Urinary bladder (tissue), 4 donors: ENCODE measurements at places on chromosomes 6 and 20.

- no peak for DNase-seq
These were observed 157.9 kb downstream of the OGFRL1 start for GRCh38 chr6:71446470-71446869.

GRCh38 chr20:38152621-38153221 lies 12.3 kb downstream of the TGM2 start:
- DNase-seq: no peak

GRCh38 chr6:107565165-107565723 lies 75.3 kb downstream of the SOBP start:
- DNase-seq: no peak

GRCh38 chr6:41711323-41712038 lies 23.9 kb downstream of the TFEB start:
- DNase-seq: no peak

DNA sequence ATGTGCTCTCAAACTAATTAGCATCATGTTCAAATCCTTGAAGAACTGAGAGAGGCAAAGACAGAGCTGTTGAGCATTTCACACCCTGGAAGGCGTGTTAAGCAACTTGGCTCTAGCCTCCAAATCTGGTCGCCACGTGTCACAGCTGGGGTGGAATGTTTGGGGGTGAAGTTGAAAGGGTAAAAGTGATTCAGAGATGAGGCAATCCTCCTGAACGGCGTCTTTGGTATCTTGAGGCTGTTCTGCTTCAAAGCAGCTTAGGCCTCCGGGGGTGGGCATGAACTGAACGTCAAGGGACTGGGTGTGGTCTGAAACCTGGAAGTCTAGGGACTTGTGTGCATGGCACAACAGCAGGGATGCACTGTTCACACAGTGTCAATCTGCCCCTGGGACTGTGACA lies 62.3 kb downstream of the TRAM2 start:
- no peak for DNase-seq

DNA sequence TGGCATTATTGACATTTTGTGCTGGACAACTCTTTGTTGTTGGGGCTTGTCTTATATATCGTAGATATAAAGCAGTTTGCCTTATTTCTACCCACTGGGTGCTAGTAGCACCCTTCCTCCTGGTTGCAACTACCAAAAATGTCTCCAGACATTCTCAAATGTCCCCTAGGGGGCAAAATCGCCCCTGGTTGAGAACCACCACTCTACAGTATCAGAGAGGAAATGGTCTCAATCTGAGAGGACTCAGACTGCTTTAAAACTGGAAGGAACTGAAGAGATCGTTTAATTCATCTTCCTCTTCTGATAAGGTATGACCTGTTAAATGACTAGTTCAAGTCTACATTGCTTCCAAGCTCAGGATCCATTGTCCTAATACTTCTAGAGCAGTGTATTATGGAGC lies 14.9 kb downstream of the SH3BGRL2 start:
- DNase-seq: no peak

GRCh38 chr6:142975365-142975764 lies 30.4 kb upstream of the HIVEP2 start:
- DNase-seq: no peak

- DNase-seq: no peak
These were observed 49.5 kb downstream of the EPB41L2 start for GRCh38 chr6:131013495-131013894.

- no peak for DNase-seq
These were observed 52.7 kb downstream of the LYRM4 start for GRCh38 chr6:5208057-5208456.

DNA sequence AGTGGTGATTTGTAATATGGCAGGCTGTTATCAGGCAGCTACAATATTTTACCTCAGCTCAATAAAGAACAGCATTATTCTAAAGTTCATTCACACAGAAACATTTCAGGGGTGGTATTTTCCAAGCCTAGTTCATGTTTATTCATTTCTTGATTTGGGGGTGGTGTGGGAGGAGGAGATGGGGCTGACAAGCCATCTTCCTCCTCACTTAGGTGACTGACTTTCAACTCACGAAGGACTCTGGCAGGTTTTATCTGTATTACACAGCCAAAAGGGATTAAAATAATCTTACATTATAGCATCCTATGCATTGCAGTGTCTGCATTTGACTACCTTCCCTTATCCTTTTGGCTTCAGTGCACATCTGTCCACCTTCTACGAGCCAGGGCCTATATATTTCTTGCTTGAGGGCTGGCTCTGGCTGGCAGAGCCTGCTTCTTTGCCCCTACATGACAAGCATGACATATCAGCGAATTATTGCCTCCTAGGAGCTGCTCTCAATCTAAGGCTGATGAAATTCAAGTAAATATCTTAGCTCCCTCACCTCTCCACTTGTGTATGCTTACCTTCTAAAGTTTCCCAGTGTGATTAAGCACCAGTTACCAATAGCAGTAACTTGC lies 20.0 kb downstream of the KHDRBS2 start:
- DNase-seq: no peak

DNA sequence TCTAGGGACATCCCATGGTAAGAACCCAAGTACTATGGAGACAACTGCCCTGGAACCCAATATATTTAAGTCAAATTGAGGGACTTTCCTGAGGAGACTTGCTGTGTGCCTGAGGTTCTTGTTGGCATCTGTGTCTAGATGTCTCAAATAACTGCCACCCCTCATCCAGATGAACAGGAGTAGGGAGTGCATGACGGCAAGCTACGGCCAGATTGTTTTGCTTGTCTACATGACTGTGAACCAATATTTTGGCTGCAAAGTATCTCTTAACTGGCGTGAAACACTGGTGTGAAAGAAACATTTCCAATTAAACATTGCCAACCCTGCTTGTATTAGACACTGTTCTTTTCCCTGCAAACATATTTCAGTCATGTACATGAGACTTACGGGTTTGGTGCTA lies 52.4 kb upstream of the SIM1 start:
- DNase-seq: no peak

- DNase-seq: no peak
These were observed 77.3 kb downstream of the PLCG1 start for GRCh38 chr20:41214666-41215065.

- DNase-seq: no peak
These were observed 14.9 kb upstream of the MAPRE1 start for GRCh38 chr20:32804817-32805216.

GRCh38 chr6:20569000-20569610 lies 34.8 kb downstream of the CDKAL1 start:
- no peak for DNase-seq

DNA sequence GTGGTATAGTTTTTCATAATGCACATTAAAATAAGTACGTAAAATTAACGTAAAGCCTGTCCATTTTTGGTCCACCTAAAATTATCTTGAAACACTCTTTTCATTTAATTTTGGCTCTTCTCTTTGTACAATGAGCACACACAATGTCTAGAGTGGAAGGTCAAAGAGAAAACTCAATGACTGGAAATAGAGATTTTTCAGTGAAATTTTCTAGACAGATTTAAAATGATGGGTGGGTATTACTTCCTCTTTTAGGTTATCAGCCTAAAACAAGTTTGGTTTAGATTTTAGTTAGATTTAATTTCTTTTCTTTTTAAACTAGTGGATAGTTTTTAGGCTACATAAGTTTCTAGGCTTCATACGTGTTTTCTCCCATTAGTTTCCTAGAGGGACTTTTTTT lies 24.9 kb downstream of the DSE start:
- DNase-seq: no peak

GRCh38 chr20:37071481-37071911 lies 24.3 kb downstream of the RBL1 start:
- DNase-seq: no peak

GRCh38 chr20:3371754-3372153 lies 35.7 kb downstream of the DNAAF9 start:
- no peak for DNase-seq

GRCh38 chr20:33563788-33564187 lies 73.9 kb downstream of the CBFA2T2 start:
- DNase-seq: no peak

GRCh38 chr6:82364087-82365015 lies 734 bp downstream of the TPBG start:
- no peak for DNase-seq

- no peak for DNase-seq
These were observed 1.3 kb downstream of the ABHD16A start for GRCh38 chr6:31701666-31702404.

DNA sequence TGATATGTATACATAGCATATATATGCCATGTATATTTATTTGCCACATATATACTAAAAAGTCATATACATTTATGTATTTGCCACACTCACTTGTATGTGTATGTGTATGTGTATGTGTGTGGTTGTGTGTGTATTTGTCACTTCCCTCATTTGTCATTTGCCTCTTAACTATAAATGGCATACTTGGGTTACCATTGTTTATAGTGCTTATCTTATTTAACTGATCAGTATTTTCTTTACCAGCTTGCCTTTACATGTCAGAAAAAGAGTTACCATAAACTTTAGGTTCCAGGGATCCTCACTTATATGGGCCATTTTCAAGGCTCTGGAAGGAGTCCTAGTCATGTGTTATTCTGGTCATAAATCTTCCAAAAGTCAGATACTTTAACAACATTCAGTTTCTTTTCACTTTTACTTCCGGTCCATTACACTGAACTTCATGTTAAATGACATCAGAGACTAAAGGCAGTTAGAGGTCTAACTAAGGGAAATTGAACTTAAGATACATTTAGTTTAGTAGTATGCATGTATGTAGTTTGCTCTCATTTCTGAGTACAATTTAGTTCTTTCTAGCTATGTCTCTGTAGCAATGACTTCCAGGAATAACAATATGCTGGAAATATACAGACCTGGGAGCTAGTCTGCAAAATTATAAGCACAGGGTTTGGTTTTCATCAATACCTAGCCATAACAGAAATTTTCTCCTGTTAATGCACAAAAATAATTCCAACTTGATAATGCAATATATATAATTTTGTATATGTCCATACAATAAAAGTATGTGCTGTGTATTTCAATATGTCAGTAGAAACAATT lies 33.7 kb upstream of the HIVEP1 start:
- DNase-seq: peak; percentile 26

- no peak for DNase-seq
These were observed 85.7 kb downstream of the DST start for GRCh38 chr6:56556751-56557540.

GRCh38 chr6:36807143-36807542 lies 32.1 kb downstream of the CPNE5 start:
- no peak for DNase-seq

DNA sequence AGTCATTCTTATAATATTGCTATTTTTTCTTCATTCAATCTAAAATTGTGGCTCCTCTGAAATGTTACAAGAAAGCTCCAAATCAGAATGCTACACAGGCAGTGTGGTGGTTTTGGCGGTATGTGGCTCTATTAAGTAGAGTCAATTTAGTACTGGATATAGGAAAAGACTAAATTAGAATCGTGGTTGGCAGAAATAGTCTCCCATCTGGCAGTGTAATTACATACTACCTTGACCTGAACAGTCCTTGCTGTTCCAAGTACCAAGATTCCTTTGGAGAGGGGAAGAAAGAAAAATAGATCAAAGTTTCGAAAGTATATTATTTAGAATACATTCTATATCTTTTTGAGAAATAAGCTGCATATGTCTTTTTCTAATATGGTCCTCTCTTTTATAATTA lies 78.2 kb downstream of the C6orf118 start:
- no peak for DNase-seq

DNA sequence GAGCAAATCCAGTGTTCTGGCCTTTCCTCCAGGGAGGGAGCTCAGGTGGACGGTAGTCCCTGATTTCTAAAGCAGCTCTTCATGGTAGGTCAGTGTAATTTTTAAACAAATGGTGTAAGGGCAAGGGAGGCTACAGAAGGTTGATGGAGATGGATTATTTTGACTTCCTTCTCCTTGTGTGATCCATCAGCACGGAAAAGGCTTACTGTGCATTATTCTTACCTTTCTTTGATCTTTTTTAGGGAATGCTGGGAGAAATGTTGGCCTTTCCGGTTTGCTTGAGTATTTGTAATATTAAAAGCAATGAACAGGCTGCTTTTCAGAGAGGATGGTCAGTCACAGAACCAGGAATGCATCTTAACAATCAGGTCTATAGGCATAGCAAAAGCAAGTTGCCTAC lies 487.0 kb upstream of the BTBD3 start:
- DNase-seq: no peak

- DNase-seq: no peak
These were observed 63.6 kb downstream of the IPCEF1 start for GRCh38 chr6:154292855-154293519.

DNA sequence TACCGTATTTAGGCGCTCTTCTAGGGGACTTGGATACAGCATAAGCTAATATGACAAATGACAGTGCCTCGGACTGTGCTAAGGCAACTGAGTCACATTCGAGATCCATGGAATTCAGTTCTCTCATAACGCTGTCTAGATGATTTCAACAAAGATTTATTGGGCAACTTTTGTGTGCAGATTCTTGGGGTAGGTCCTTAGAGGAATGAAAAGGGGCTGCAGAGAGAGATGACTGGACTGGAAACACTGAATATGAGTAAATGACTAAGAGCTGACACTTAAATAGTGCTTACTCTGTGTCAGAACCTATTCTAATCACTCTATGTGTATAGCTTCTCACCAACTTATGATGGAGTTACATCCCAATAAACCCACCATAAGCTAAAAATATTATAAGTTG lies 36.4 kb upstream of the MARCKS start:
- no peak for DNase-seq

DNA sequence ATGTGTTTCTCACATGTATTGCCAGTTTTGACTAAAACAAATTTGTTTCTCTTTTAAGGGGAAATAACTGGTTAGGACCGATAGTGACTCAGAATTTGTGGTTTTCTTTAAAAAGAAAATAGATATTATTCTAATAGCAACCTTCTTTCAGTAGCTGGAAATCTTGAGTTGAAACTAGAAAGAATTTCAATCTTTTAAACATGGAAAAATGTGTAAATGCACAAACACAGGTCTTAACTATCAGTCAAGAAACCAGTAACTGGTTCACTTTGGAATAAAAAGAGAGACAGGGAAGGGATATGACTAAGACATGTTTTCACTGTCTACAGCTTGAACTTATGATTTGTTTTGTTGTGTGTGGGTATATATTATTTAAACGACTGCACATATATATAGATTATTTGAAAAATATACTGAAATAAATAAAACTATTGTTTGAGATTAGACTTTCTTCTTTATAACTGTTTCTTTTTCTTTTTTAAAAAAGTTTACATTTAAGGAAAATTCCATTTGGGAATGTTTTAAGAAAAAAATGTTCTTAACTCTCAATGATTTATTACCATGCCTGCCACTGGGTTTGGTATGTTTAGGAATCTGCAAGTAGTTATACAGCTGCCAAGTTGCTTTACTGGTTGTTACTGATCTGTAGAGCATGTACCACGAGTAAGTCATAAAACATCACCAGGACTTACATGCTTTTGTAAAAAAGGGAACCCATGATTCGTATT lies 753.3 kb upstream of the MARCKS start:
- DNase-seq: no peak

- no peak for DNase-seq
These were observed 576.4 kb downstream of the LMBRD1 start for GRCh38 chr6:69220375-69220774.

GRCh38 chr6:32129297-32130088 lies 595 bp downstream of the FKBPL start:
- DNase-seq: no peak

GRCh38 chr6:114063956-114064355 lies 93.0 kb upstream of the HDAC2 start:
- no peak for DNase-seq

GRCh38 chr6:24935366-24936152 lies at the start of gene RIPOR2:
RIPOR2 (minus strand) TSS chr6:24935960; CDS start chr6:24935898, 62 bp downstream.
- no peak for DNase-seq
